ENCODE measurements at places on chromosomes 16 and 17. TPM values are rescaled to one million over a fixed set of nuclear protein-coding genes. Genes with fewer than 3 reads are reported as not detected.

CDC6 gene
- total RNA-seq: 27.8 TPM

KCNJ2 gene
- 5.8 TPM for total RNA-seq

PYY gene
- total RNA-seq: not detected

ZG16B gene
- total RNA-seq: 0.54 TPM

SLC6A2 gene
- total RNA-seq: not detected

TP53TG3 gene
- total RNA-seq: not detected

TPSG1 gene
- total RNA-seq: not detected

TBC1D3G gene
- total RNA-seq: not detected

ACAP1 gene
- total RNA-seq: 0.83 TPM

PARD6A gene
- total RNA-seq: 0.28 TPM

IGSF6 gene
- not detected for total RNA-seq

CCL14 gene
- total RNA-seq: not detected

SKAP1 gene
- not detected for total RNA-seq

LRRC75A gene
- total RNA-seq: 0.56 TPM

EME1 gene
- total RNA-seq: 8.9 TPM

GRCh38 chr17:5210091-5210490 lies 18.4 kb upstream of the ZNF594 start:
- DNase-seq: no peak

DNA sequence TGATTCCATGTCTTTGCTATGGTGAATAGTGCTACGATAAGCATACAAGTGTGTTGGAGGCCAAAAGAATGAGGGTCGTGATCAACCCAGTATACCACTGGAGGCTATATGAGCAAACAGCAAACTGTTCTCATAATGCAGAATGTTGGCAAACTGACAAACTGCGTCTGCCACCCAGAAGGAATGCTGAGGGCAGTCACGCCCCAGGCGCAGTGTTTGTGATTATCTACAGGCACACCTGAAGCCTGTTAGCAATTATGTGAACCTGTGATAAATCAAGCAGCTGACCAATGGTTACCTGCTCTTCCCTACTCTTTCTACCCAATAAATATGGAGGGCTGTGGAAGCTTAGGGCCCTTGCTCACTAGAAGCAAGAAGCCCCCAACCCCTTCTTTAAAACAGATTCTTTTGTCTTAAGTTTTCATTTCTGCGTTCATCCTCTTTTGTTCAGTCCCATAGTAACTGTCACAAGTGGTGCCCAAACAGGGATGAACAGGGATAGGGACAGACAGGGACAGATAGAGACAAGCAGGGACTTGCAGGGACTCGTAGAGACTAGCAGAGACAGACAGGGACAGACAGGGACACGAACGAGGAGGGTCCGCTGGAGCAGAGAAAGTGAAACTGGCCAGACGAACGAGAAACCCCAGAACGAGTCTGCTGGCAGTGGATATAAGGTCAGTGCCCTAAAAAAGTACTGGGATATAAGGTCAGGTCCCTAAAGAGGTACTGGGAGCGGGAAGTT lies 25.1 kb downstream of the CD300LG start:
- DNase-seq: no peak

GRCh38 chr17:39812466-39812865 lies 51.6 kb downstream of the IKZF3 start:
- DNase-seq: no peak

- no peak for DNase-seq
These were observed 71.2 kb upstream of the CDYL2 start for GRCh38 chr16:80875616-80876015.

GRCh38 chr17:59617156-59617732 lies 2.5 kb upstream of the CLTC start:
- DNase-seq: no peak

GRCh38 chr17:39170558-39170957 lies 4.6 kb upstream of the ARL5C start:
- DNase-seq: no peak

- DNase-seq: no peak
These were observed 2.0 kb upstream of the ABCC12 start for GRCh38 chr16:48157794-48158193.

DNA sequence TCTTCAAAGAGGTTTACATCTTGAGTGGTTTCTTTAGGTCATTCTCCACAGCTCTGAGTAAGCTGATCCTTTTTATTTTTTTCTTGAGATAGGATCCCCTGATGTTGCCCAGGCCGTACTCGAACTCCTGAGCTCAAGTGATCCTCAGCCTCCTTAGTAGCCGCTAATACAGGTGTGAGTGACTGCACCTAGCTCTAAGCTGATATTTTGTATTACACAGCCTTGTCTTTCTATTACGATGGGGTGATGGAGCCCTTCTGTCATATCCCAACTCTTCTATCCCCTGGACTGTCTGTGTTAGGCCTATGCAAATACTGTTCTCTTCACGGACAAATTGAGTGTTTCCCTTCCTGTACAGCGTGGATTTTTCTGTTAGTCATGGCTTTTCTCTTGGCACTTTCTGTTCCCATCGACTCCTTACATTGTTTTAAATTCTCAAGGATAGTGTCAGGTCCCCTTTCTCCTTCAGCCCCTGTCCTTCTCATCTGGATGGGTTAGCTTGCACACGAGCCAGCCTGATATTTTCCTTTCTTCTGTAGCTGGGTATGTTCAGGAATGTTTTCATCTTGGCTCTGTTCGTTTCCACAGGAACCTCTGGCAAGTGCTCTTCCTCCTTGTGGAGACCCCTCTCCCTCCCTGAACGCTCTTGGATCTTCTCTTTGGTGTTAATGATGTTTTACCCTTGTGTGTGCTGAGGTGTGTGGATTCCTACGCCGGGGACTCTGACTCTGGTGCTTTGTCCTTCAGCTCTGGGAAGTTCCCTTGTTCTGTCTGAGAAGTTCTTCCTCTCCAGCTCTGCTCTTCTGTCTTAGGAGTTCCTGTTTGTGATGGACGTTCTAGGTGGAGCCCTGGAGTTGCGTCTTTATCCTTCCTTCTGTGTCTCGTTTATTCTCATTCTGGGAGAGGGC lies 2.3 kb downstream of the BANP start:
- no peak for DNase-seq

GRCh38 chr16:66304961-66305360 lies 61.5 kb upstream of the CDH5 start:
- DNase-seq: no peak

DNA sequence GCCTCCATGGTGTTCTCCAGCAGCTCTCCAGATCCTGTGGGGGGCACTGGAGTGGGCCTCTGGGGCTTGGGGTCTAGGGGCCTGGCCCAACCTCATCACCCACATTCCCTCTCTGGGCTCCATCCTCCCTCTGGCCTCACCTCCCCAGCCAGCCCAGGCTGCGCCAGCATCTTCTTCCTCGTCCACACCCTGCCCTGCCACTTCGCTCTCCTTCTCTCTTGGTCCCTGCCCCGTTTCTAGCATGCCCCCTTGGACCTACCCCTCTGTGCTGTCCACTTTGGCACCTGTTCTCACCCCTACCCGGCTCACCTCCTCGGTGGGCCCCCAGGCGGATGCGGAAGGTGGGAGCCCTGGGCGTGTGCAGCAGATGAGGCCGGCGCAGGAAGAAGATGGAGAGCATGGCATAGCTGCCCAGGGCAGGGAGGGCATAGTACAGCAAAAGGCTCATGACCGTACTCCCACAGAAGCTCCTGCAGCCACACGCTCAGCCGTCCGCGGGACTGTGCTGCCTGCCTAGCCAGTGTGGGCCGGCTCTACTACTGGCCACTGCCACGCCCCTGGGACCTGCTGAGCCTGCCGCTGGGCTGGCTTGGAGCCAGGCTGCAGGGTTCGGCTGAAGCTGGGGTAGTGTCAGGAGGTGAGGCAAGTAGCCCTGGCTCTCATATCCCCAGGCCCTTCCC lies at the start of gene GDPD3:
Gene GDPD3 (minus strand): TSS at position 507 of the 680 bp plus-strand sequence. CDS start 59 bp downstream, at position 448.
- DNase-seq: no peak

DNA sequence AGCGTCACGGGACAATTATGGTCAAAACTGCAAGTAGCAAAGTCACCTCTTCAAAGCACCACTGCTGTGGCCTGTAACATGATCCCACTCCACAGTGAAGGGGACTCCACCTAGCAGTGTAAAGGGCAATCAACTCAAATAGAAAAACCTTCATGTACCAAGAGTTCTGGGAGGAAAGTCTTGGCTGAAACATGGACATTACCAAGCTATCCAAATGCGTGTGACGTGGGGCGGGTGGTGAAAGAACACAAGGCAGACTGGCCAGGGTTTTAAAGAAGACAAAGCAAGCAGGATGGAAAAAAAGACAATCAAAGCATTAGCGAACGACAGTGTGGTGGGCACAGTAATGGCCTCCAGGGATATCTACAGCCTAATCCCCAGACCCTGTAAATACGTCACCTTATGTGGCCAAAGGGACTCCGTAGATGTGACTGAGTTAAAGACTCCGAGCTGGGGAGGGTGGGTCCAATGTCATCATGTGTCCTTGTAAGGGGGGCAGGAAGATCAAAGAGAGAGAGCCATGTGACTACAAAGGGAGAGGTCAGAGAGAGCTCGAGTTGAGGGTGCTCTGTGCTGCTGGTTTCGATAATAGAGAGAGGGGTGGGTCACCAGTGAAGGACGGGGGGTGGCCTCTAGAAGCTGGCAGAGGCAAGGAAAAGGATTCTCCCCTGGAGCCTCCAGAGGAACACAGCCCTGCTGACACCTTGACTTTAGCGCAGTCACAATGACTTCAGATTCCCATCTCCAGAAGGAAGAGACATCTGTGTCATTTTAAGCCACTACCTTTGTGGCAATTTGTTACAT lies 6.0 kb downstream of the HSDL1 start:
- peak; percentile 52 for DNase-seq

- DNase-seq: no peak
These were observed 21.8 kb downstream of the MYH3 start for GRCh38 chr17:10635290-10635689.

DNA sequence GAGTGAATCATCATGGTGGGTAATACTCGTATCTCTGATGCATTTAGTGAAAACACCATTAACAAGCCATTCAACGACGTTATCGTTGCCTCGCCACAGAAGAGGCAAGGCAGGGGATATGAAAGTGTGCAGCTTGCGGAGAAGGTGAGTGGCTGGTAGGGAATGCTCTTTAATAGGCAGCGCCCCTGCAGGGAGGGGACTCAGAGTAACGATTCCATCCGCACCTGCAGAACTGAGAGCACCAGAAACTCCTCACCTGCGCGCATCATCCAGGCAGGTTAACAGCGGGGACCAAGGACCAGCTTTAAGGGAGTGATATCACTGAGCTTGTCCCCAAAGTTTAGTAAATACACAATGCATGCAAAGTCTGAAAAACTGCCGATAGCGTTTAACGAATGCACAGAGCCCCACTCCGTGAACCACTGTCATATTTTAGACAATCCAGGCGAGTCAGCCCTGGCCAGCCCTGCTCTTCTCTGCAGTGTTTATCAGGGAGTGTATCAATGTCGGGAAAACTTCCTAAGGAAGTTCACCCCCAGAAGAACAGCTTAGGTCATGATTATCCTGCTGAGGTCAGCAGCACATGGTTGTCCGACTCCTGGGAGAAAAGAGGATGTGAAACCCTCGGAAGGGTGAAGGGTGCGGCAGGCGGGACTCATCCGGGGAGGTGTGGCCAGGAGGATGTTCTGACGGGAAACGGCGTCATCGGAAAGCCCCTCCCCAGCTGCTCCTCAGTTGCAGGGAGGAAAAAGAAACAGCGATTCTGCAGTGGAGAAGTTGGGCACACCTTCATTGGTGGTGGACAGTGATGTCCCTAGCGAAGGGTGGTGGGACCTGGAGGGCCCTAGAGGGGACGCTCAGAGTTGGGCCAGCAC lies 68.5 kb upstream of the DNAH17 start:
- peak; percentile 34 for DNase-seq

GRCh38 chr17:50203086-50203485 lies 1.7 kb upstream of the COL1A1 start:
- DNase-seq: peak; percentile 55

DNA sequence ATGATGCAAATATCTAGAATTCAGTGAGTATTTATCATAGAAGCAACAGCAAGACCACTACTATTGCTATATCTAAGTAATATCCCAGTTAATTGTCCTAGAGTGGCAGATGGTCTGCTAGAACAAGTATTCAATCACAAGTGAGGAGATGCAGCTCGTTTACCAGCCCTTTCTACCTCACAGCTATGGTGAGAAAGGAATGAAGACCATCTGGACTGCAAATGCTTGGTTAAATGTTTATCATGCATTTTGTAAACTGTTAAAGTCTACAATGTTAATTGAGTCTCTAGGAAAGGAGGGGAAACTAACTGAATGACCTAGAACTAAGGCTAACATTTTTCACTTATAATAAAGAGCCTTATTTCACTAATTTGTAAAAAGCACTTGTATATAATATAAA lies 52.5 kb downstream of the CNOT1 start:
- DNase-seq: no peak

GRCh38 chr16:1012722-1013592 lies 31.4 kb downstream of the SOX8 start:
- no peak for DNase-seq

GRCh38 chr16:57036315-57036714 lies 47.0 kb downstream of the NLRC5 start:
- DNase-seq: no peak

DNA sequence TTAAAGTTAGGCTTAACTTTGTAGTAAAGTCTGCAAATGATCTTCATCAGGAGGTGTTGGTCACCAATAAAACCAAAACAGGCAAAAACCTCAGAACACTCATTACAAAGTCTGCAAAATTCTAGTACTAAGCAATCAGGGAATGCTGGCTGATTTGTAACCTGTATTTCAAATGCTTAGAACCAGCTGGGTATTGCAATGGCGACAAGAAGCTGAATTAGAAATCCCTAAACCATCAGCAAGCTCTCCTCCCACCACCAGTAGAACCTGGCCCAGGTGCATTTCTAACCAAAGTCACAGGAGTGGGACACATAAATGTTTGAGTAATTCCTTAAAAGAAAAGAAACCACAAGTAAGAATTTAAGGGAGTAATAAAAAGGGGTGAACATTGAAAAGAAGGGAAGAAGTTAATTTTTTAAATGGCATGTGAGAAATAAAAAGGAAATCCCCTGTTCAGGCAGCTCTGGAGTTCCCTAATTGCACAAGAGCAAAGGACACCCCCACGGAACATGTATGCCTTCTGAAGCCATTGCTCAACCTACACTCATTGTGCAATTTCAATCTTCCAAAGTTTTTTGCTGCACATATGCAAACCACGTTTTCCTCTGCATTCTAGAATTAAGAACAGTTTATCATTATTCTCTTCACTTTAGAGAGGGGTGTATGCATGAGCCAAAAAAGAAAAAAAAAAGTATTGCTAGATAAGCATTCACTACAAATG lies 102.9 kb downstream of the HIC1 start:
- DNase-seq: peak; percentile 97

GRCh38 chr16:20904507-20905081 lies 4.0 kb downstream of the LYRM1 start:
- peak; percentile 60 for DNase-seq

DNA sequence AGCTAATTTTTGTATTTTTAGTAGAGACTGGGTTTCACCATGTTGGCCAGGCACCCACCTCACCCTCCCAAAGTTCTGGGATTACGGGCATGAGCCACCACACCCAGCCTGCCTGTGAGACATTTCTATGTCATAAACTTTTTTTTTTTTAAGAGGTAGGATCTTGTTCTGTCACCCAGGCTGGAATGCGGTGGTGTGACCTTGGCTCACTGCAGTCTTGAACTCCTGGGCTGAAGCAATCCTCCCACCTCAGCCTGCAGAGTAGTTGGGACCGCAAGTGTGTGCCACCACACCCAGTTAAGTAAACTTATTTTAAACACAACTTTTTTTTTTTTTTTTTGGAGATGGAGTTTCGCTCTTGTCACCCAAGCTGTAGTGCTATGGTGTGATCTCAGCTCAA lies 47.2 kb downstream of the SCNN1G start:
- DNase-seq: no peak

- DNase-seq: no peak
These were observed 41.6 kb downstream of the HSBP1 start for GRCh38 chr16:83849421-83849820.
